Stimulated activated naive CD8-positive, alpha-beta T cell treated with anti-CD3 and anti-CD28 coated beads, Interleukin-15, amount 100 ng/mL, for 72 hours (primary cell): ENCODE measurements at places on chromosomes 2 and 18.

DNA sequence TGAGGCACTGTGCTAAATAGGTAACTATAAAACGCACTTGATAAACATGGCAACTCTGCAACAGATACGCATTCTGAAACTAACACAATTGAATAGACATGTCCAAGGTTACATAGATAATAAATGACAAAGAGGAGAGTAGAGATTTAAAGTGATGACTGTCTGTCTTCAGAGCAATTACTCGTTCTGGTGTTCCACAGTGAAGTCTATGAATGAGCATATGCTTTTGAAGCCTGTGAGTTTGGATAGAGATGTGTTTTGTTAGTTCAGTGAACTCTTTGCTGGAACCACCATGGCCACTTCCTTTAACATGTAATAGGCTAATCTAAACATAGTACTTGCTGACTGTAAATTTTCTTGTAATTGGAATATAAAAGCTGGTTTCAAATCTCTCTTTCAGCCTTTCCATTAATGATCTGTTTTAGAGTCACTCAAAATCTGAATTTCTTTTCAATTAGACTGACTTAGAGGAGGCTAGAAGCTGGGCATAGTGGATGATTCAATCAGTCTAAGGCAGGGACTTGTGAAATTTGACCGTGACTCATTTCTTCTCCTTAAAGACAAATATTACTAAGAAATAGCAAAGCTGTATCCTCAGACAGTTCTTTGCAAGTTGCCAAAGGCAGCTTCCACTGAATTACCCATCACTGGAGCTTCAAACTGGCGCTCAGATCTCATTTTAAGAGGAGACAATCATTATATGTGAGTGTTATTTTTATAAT lies 1130.1 kb upstream of the CELF4 start:
- DNase-seq, result no peak

GRCh38 chr2:117693154-117693553 lies 121.3 kb upstream of the DDX18 start:
- no peak for DNase-seq

- DNase-seq, result no peak
Observed at GRCh38 chr2:199442173-199442572, 15.6 kb downstream of the SATB2 start.

- peak; percentile 57 for DNase-seq
Observed at GRCh38 chr2:237156031-237156856, 70.6 kb downstream of the COPS8 start.

- no peak for DNase-seq
Observed at GRCh38 chr2:37856101-37856751, 68.9 kb upstream of the RMDN2 start.

GRCh38 chr18:26652501-26652900 lies 104.1 kb upstream of the KCTD1 start:
- no peak for DNase-seq

GRCh38 chr2:160657196-160657595 lies 163.6 kb upstream of the RBMS1 start:
- no peak for DNase-seq

- DNase-seq, result no peak
Observed at GRCh38 chr2:197929008-197929885, 124.9 kb downstream of the PLCL1 start.

DNA sequence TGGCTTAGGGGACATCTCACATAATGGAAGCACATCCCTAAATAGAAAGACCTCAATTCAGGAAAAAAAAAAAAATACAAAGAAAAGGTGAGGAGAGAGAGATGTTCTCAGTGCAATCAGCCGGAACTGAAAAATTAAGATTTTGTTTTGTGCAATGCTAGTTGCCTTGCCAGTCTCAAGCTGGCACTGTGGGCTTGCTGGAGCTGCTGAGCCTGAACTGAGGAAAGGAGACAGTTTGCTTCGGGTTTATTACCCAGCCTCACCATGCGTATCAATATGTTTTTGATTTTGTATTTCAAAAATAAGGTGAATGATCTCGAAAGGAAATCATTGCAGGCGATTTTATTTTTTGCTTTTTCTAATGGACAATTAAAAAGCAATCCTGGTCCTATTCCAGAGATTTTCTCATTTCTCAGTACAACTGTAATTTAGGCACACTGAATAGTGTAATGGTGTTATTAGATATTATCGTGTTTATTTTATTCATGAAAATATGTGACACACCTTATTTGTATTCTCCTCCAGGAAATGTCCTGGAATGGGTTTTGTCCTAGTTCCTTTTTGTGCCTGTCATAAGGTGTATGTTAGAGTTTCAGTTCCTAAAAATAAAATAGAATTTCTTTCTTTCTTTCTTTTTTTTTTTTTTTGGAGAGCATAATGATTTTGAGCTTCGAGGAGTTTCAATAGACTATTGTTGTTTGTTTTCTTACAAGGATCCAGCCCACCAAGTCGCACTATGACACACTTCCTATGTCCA lies 72.8 kb upstream of the ZEB2 start:
- no peak for DNase-seq

DNA sequence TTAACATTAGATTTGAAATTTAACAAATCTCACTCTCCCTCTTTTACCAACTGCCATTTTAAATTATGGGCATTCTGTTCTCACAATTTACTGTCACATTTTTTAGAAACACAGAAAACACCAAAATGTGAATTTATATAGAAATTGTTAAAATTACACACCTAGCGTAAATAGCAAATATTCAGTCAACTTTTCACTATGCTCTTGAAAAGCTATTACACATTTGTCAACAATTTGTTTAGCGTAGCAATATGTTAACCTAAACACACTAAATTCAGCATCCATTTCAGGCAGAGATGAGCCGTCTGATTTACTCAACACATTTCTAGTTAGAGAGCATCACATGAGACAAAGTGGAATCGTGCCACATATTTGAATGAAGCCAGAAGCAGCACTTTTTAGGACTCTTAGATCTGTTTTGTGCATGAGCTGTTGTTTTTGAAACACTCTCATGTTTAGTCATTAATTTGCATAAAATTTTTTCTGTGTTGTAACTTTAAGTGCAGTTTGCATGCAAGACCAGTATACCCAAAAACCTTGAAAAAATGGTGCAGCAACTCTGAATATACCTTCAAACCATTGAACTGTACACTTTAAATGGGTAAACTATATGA lies 8.2 kb downstream of the TTC32 start:
- no peak for DNase-seq

- no peak for DNase-seq
Observed at GRCh38 chr2:65300134-65300760, 72.6 kb downstream of the ACTR2 start.

- no peak for DNase-seq
Observed at GRCh38 chr2:191302459-191303139, 57.4 kb downstream of the MYO1B start.

DNA sequence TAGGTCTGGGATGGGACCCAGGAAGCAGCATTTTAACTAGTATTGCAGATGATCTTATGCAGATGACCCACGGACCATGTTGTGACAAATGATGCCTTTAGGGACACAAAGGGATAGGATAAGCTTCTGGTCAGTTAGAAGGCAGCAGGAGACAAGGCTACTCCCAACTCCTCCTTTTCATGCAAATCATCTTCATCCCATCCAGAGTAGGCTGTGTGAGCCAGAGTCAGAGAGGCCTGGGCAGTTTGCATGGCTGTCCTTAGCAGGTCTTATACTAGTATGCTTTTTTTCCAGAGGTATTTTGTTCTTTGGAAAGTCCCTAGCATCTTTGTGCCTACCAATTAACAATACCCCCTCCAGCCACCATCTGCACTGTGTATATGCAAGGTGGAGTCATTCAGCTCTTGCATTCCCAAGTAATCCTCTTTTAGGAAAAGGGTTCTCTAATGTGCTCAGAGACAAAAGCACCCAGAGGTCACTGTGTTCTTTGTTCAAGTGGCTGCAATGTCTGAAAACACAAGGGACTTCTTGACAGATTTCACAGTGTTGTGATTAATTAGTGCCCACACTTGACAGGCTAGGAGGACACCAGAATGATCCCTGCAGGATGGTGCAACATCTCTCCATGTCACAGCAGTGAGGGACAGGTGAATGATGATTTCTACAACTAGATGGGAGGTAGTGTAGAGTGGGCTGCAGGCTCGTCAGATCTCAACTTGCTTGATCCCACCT lies 225.8 kb downstream of the NCKAP5 start:
- no peak for DNase-seq

DNA sequence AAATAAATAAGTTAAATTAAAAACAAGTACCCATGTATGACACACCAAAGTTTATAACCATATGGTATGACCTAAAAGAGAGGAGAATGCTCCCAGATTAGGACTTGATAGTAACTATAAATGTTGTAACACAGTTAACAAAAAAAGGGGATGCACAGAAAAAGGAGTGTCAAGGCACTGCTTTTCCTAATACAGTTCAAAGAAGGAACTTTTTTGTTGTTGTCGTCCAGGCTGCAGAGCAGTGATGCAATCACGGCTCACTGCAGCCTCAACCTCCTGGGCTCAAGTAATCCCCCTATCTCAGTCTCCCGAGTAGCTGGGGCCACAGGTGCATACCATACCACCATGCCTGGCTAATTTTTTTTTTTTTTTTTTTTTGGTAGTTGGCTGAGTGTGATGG lies 2.7 kb downstream of the NARS1 start:
- no peak for DNase-seq

DNA sequence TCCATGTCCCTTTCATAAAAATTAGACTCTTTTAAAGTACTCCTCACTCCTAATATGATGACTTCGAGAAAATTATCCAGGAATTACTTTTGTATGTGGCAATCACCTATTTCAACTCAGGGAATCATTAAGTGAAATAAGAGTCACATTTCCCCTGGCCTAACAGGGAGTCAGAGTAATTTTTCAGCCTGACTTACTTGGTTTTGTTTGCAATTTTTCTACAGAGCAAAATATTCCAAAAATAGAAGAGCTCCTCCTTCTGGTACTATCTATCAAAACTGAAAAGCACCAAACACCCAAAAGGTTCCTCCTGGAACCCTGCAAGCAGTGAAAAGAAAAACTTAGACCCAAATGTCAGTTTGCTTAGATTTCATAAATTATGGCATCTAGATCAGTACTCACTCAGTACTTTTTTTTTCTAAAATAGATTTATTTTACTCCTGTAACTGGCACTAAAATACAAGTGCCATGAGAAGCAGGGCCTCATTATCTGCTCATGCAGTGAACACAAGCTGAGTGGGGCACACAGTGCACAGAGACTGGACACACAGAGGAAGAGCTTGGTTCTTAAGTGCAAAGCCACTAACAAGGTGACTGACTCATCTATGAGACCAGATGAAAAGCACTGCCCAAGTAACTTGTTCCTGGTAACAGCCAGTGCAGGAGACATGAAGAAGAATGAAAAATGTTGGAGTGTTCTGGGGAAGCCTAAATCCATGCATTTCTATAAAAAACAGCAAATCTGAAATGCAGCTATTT lies 28.7 kb downstream of the ACAA2 start:
- DNase-seq, result no peak

DNA sequence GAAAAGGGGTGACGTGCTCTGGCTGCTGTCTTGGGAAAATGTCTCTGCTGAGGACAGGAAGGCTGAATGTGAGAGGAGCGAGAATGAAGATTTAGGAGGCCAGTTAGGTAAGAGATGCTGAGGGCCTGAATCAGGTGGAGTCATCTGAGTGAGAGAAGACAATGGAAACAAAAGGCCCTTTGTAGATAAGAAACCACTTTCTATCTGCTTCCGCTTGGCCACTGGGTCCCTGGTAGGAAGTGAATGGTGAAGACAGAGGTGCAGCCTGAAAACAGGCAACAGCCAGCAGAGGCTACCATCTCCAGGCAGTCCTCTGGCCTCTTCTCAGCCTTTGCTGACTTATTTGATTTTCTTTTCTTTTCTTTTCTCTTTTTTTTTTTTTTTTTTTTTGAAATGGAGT lies 374.0 kb upstream of the SLC14A2 start:
- DNase-seq, result no peak

GRCh38 chr2:96665083-96665569 lies 22.6 kb downstream of the FER1L5 start:
- DNase-seq, result no peak

DNA sequence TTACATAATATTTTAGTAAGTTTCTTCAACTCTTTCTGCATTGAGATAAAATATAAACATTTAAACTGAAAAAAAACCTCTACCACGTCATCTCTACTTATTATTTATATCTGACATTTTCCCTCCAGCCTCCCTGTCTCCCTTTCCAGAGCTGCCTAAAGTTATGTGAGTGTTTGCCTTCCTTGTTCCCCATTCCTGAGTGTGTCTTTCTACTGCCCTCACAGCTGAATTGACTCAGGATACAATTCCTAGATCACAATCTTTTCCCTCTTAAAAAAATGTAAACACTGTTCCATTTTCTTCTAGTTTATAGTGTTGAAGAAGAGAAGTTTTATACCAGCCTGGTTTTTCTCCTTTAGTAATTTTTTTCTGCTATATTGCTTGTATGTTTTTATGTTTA lies 5.3 kb downstream of the TRPM8 start:
- DNase-seq, result no peak

DNA sequence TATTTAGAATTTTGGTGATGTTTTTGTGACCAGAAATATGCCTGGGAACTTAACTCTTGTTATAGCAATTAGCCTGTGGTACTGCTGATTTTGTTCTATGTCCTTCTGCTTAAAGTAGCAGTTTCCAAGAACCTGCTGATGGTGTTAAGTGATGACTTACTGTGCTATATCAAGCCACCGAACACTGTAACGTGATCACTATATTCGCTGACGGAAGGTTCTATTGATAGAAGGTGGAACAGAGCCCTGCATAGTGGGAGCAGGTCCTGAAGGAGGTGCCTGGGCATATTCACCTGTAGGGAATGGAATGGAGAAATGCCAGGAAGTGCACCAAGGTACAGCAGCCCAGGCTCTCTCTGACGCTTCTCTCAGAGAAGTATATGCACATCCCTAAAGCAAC lies 76.8 kb downstream of the UXS1 start:
- DNase-seq, result no peak

GRCh38 chr18:55054021-55054990 lies 95.0 kb upstream of the CCDC68 start:
- DNase-seq, result no peak

GRCh38 chr18:49177071-49177470 lies 226.3 kb upstream of the SMAD7 start:
- DNase-seq, result no peak

GRCh38 chr2:70789304-70790135 lies 923 bp downstream of the FIGLA start:
- DNase-seq, result peak; percentile 76

DNA sequence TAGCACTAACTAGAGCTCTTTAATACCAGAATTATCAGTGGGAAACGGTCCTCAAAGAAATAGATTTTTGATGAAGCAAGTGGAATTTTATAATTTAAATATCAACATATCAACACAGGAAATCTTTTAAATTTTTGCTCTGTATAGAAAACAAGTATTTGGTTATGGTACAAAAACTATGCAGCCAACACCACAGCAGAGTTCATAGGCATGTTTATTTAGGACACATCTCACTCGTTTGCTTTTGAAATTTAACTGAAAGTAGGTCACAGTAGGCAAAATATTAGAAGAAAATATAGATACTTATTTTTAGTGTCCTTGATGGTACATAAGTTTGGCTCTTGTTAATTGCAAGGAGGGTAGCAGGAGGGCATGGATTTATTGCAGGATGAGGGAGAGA lies 34.3 kb upstream of the TANC1 start:
- DNase-seq, result no peak

GRCh38 chr2:192398236-192398635 lies 203.5 kb upstream of the TMEFF2 start:
- no peak for DNase-seq

- DNase-seq, result no peak
Observed at GRCh38 chr2:236631856-236632291, 62.2 kb downstream of the ACKR3 start.
